ENCODE measurements at places on chromosomes 6 and 20.

- no peak for DNase-seq
Observed at GRCh38 chr6:5282191-5282623, 20.9 kb downstream of the FARS2 start.

GRCh38 chr6:42735976-42736375, 9.9 kb downstream of the TBCC start:
- no peak for DNase-seq

DNA sequence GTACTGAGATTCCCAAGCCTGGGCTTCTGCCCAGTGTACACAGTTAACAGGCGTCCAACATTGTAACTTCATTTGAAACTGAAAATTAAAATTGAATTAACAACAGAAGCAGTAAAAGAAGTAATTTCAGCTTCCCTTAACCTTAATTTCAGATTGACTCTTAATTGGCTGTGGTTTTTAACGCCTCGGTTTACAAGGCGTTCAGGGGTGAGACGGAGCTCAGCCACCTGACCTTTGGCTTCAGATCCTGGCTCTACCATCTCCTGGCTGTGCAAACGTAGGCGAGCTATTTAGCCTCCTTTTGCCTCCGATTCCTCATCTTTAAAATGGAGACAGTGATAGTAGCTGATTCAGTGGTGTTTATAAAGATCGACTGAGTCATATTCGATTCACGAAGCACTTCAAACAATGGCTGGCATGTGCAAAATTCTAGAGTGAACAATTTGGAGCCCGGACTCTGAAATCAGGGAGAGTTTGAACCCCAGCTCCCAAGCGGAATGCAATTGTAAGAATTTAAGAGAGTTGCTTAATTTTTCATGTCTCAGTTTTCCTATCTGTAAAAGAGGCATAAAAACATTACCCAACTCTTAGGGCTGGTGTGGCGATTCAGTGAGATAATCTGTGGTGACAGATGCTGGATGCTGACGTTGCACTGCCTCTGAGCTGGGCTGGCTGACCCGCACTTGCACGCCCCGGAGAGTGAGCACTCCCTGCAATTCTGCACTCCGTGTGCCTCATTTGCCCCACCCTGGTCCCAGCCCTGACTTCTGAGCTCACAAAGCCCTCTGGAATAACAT, 23.5 kb upstream of the OCSTAMP start:
- DNase-seq = no peak

DNA sequence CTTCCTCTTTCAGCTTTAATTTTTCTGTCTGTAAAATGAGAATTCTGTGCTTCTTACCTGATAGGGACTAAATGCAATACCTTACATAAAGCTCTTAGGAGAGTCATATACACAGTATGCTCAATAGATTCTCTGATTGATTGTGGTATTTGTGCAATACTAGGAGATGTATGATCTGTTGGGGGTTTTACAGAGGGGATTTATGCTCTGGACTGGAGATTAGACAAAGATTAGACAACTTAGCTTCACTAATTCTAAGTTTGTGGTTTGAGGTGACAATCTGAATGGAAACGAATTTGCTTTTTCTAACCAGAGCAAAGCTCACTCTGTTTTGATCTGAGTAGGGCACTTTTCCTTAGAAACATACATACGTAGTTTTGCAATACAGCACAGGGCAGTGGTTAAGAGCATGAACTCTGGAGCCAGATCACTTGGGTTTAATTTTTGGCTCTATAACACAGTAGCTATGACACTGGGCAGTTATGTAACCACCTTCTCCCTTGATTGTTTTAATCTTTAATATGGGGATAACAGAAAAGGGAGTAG, 126.2 kb downstream of the RNF144B start:
- DNase-seq = no peak

GRCh38 chr20:51326201-51326819, 216.2 kb downstream of the NFATC2 start:
- DNase-seq = peak; percentile 58

DNA sequence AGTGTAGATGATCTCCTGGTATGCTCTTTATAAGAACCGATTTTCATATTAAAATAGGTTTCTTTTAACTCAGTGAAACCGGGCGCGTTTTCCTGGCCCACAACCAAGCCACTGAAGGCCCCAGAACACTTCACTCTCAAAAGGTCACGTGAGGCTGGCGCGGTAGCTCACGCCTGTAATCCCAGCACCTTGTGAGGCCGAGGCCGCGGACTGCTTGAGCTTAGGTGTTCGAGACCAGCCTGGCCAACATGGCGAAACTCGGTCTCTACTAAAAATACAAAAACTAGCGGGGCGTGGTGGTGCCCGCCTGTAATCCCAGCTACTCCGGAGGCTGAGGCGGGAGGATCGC, 402 bp upstream of the TAF8 start:
- no peak for DNase-seq

GRCh38 chr6:131062241-131063027, 611 bp downstream of the EPB41L2 start:
- no peak for DNase-seq

GRCh38 chr6:111920578-111920977, 47.3 kb upstream of the FYN start:
- no peak for DNase-seq

DNA sequence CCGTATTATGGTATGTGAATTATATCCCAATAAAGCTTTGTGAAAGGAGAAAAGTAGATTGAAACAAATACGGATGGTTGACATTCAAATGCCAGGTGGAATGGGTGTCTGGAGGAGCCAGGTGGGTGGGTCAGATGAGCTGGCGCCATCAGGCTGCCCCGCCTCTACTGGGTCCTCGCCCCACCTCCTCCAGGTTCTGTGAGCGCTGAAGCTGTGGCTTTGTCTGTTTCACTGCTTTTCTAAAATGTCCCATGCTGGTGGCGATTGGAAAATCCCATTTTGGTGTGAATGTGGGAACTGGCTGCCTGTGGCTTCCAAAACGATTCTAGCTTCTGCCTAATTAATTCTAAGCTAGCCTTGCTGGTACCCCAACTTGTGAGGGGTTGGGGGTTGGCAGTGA, 16.5 kb downstream of the DUSP22 start:
- no peak for DNase-seq

DNA sequence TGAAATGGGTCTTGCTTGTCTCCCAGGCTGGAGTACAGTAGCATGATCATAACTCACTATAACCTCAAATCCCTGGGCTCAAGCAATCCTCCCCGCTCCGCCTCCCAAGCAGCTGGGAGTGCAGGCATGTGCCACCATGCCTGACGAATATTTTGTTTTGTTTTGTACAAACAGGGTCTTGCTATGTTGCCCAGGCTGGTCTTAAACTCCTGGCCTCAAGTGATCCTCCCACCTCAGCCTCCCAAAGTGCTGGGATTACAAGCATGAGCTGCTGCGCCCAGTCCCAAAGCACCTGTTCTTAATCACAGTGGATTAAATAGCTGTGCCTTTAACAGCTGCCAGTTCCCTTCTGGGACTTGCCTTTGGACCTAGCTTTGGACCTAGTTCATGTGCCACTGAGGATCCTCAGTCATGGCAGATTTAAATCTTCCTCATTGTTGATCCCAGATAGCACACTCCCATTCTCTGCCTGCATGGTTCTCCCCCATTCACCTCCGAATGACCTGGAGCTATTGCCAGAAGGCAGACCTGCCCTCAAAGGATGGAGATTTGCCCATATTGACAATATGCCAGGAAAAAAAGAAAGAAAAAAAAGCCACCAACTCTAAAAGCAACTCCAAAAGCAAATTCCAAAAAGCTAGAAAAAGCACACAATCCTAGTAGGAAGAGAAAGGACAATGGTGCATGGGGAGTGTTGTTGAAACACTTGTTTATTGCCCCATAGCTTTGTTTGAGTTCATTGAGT, 10.6 kb downstream of the POFUT1 start:
- DNase-seq = no peak

DNA sequence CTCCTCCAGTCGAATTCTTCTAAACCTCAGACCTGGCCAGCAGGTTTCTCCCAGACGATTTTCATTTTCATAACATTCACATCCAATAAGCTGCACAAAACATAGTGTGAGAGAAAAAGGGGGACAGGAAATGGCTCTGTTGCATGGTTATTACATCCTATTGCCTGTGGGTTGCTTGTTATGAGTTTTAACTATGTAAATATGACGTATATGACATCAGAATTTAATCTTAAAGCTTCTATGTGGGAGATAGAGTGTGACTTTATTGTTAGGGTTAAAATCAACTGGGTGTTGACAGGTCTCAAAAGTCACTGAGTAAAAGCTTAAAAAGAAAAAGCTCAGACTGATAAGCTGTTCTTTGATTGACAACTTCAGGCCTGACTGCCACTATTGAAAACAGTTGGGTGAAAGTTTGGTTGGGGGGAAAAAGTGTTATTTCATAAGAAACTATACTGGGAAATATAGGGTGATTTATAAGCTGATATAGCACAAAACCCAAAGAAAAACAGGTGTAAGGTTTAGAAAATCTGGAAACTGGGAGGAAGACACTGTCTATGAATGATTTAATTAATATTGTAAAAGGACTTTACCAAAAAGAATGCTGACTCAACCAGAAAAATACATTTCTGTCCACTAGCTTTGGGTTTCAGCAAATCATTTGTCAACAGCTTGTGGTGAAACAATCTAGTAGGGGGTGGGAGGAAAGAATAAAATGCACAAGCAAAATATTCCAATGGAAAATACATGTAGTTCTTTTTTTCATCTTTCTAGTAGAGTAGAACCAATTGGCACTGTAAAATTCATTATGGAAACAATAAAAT, 134.1 kb upstream of the CEP162 start:
- peak; percentile 29 for DNase-seq

DNA sequence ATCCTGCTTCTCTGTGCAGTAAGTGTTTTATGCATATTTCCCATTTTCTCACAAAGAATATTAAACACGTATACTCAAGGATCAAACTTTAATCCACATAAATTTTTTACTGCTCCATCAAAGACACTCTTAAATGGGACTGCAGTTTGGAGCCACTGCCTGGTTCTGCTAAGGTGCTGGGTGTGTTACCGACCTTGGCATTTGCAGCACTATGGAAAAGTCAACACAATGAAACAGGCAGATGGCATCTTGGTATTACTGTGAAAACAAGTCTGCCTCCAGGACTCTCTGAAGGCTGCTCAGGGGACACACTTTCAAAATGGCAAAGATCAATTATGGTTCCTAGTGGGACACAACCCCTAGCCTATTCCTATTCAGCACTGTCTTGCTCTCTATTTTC, 17.3 kb upstream of the HLA-G start:
- no peak for DNase-seq

DNA sequence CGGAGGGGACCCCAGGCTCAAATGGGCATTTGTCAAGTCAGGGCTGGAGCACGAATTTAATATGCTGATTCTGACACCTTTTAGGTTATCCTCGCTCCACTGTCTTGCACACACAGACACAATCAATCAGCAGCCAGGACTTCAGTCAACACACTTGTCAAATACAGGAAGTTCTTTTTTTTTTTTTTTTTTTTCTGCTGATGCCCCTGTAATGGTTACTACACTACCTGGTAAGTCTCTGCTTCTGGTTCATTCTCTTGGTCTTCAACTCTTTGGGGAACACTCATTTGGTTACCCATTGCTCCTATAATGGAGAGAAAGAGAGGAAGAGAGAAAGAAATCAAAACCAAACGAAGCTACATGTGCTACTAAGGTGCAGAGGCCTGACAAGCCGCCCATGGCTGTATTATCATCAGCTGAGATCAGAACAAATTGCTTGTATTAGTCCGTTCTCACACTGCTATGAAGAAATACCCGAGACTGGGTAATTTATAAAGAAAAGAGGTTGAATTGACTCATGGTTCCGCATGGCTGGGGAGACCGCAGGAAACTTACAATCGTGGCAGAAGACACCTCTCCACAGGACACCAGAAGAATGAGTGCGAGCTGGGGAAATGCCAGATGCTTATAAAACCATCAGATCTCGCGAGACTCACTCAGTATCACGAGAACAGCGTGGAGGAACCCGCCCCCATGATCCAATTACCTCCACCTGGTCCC, 11.8 kb downstream of the BCAS1 start:
- no peak for DNase-seq

DNA sequence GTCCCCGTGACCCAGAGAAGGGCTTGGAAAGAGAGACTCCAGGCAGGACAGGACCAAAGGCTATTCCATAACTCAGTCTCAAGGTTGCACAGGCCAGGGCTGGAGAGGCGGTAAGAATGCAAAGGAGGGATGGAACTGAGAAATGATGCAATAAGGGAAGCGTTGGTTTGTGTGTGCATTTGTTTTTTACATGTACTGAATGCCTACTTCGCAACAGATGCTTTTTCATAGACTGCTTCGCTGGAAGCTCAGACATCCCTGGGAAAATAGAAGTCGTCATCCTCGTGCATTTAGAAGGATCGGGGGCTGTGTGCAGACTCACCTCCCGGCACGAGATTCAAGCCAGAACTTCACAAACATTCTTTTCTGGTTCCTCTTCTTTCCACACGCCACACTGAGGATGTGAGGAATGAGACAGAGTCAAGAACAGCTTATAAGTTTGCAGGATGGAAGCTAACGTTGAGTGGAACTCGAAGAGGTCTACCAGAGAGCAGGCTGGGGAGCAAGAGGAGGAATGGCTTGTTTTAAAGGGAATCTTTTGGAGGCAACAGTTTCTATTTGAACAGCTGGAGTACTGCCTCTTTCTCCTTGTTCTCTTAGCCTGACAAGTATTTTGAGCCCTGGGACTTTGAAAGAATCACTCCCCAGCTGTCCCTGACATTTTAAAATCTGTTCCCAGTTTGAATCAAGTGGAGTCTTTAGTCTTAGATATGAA, 19.3 kb upstream of the LY86 start:
- no peak for DNase-seq

DNA sequence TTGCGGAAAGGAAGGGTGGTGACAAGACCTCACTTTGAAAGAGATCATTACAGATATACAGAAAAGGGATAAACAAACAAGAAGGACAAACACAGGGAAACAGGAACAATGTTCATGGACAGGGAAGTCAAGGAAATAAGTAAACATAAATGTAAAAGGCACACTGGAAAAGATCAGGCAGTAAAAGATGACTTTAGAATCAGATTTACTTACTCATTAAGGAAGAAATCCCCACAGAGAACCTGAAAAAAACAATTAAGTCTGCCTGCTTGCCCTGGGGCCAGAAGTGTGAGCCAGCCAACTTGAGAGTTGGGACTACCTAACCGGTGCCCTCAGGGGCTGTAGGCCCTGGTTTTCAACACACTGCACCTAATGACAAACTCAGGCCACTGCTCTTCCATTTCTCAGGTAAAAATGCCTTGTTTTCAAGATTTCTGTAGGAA, 1.7 kb downstream of the APMAP start:
- DNase-seq = no peak

DNA sequence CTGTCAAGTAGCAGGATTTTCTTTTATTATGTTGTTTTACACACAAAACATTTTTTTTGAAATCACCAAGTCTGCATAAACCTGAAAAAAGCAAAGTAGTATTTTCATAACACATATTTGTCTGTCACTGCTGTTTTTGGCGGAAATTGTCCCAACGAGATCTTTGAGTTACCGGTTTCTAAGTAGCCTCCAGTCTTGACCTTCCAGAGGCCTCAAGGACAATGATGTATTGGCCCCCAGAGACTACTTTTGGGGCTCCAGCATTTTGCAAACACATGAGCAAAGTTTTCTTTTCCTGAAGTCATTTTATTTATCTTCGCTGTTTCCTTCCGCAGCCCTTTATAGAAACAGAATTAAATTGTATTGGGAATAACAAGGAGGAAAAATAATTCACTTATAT, 862.6 kb downstream of the KIF16B start:
- DNase-seq = no peak

All from cardiac fibroblast (primary cell).